Cardiac muscle cell (in vitro differentiated cells and primary cell): ENCODE measurements at places on chromosomes 6 and 20.

DNA sequence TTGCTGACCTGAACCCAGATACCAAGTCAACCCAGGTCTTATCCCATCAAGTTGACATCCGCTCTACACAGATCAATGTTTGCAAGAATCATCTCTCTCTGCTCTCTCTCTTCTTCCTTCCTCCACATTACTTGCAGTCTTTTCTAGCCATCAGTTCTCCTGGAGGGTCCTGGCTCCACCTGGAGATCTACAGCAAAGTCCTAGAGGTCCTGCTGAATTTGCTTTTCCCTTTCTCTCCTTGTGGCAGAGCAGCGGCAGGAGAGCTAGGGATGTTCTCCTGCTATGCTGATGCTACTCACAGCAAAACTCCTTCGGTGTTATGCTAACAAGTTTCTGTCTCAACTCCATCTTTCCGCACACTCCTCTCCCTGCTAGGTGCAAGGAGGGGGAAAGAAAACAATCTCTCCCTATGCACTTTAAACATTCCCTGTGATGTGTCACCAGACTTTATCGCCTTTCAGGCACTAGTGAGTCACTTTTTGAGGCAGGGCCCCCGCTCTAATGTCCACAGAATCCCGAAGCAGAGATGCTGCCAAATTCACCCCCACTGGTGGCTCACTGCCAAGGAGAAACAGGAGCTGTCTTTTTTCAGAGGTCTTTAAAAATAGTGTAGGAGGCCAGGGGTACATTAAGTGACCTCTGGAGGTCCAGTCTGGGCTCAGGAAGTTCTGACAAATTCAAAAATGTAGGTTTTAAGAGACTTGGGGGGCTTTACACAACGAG is 62.6 kb downstream of the FAM50B start:
- DNase-seq = peak; percentile 88

DNA sequence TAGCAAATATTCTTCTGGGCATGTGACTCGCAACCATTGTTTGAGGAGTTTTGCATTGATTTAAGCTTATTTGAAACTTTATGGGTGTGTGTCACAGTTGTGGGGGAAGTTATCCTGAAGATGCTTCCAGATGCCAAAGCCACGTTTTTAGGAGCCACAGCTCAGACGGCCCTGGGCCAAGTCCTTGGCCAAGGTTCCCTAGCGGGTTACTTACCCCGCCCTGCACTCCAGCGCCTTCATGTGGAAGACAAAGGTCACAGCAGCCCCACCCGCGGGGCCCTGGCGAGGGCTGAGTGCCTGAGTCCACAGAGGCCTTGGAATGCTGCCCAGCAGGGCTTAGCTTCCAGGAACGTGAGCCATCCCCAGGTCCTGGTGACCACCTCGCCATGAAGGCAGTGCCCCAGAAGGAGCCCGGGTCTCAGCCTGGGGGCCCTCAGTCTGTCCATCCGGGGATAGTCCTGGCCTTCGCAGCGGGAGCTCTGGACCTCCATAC is 308.3 kb downstream of the CDH4 start:
- DNase-seq = peak; percentile 2

DNA sequence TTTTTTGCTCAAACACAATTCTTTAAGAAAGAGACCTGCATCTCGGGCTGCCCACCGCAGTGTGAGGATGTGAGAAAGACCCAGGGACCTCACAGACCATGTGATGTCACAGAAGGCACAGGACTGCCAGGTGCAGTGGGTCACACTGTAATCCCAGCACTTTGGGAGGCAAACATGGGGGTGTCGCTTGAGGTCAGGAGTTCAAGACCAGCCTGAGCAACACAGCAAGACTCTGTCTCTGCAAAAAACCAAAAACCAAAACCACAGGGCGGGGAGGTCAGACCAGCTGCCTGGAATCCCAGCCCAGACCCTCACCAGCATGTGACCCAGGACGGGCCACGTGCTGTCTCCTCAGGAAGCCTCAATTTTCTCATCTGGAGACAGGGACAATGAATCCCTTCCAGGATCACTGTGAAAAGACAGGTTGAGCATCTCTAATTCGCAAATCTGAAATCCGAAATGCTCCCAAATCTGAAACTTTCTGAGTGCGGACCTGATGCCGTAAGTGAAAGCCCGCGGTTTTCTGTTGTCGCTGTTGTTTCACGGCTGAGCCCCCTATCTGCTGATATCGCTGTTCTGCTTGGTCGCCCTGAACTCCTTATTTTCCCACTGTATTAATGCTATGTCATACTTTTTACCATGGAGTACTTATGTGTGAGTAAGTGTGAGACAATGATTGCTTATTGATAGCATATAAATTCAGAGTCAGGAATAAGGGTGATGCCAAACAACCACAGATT is 159.5 kb upstream of the PTPN1 start:
- DNase-seq = no peak

DNA sequence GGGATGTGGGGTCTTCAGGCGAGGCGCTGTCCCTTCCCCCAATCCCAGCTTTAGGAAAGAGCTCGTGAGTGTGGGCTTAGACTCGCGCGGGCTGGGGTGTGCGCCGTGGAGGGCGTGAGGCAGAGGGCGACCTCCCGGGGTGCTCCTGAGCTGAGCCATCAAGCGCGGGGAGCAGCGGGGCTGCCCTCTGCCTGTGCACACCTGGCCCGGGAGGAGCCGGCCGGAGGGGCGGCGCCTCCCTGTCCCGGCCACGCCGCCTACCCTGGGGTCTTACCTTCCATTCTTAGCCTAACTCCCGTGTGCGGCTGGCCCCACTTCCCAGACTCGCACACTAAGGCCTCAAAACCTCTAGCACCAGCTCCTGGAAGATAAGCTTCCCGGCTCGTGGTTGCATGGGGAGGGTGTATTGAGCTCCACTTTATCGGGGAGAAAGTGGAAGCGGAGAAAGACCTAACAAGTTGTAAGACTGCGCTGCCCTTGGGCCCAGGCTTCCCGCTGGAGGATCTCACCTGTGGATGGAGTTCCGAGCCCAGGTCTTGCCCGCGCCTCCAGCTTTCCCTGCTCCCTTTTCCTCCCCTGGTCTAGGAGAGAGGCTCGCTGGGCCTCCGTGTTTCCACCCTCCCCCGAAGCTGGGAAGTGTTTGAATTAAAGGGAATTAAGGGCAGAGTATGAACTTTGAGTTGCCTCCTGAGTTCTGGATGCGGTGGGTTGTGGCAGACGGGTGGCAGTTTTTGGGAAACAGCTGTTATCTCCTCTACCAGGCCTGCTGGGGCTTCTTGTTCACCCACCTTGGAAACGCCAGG is 1.2 kb downstream of the DNMT3B start:
- no peak for DNase-seq

GRCh38 chr6:135185483-135185882 is 4.4 kb downstream of the MYB start:
- no peak for DNase-seq

DNA sequence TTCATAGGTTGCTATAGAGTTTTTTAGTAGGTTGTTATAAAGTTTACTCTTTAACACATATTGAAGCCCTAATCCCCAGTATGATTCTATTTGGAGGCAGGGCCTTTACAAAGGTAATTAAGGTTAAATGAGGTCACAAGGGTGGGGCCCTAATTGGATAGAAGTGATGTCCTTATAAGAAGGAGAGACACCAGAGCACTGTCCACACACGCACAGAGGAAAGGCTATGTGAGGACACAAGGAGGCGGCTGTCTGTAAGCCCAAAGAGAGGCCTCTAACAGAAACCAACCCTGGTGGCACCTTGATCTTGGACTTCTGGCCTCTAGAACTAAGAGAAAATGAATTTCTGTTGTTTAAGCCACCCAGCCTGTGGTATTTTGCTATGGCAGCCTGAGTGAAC is 98.5 kb downstream of the GJA10 start:
- no peak for DNase-seq

DNA sequence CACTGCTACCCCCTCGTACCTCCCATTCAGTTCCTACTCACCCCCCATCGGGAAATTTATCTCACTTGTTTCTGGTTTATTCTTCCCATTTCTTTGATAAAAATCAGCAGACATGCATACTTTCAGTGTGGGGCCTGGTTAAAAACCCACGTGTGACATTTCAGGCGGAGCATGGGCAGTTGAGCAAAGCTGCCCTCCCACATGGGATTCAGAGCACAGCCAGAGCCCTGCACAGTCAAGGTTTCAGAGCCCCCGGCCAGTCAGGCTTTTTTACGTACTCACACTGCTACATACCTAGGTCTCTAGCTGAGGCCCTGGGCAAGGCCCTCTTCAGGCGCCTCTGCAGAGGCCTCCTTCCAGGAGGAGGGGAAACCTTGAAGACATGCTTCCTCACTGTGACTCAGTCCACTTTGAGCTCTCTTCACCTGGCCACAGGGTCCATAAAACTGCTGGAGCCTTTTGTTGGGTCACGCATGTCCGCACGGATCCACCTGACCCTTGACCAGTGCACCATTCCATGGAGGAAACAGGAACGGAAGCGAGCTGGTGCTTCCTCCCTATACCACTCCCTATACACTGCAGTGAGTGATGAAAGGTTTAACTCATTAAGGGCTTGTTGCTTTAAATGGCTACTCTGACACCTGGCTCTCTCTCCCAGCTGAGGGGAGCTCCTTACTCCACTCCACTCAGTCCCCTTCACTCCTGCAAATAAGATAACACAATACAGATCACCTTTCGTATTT is 713.3 kb downstream of the PRKN start:
- no peak for DNase-seq

GRCh38 chr20:11155156-11155756 is 481.5 kb upstream of the JAG1 start:
- no peak for DNase-seq
